ENCODE measurements at places on chromosomes 1 and 21. TPM values are rescaled to one million over a fixed set of nuclear protein-coding genes. Genes with fewer than 3 reads are reported as not detected.

PRXL2B gene
- 39.5 TPM for total RNA-seq

SMCP gene
- not detected for total RNA-seq

APCS gene
- total RNA-seq = not detected

CD1E gene
- total RNA-seq = 3.5 TPM

HEYL gene
- 32.8 TPM for total RNA-seq

NPR1 gene
- total RNA-seq = 89.3 TPM

KLHDC7A gene
- 25.8 TPM for total RNA-seq

CRYBG2 gene
- total RNA-seq = 2.2 TPM

EPHA10 gene
- 0.88 TPM for total RNA-seq

OR6P1 gene
- not detected for total RNA-seq

TMEM167B gene
- 39.4 TPM for total RNA-seq

MCOLN2 gene
- total RNA-seq = 3.1 TPM

DNA sequence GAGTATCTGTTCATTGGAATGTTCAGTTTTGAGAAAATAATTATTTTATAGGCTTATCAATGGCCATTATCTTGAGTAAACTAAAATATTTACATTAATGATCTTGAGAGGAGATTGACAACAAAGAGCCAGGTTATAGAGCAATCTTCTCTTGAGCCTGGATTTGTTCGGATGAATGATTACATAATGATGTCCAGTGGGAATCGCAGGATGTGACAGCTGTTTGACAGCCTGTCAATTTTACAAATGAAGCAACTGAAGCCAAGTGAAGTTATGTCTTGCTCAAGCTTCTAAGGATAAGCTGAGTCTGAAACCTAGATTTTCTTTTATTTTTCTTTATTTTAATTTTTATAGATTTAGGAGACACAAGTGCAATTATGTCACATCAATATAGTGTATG lies 52.1 kb upstream of the BACH1 start:
- H3K27ac ChIP-seq = no peak overlapping the region
- no peaks in the 10 kb centered on the region for H3K27me3 ChIP-seq
- no peak overlapping the region for H3K4me3 ChIP-seq
- H3K4me1 ChIP-seq = no peaks in the 10 kb centered on the region

- no peak for DNase-seq
- H3K27ac ChIP-seq = no peak overlapping the region
- no peaks in the 10 kb centered on the region for H3K36me3 ChIP-seq
- no peaks in the 10 kb centered on the region for H3K27me3 ChIP-seq
- H3K4me3 ChIP-seq = no peak overlapping the region
Measured at GRCh38 chr1:198648592-198648991, 9.8 kb downstream of the PTPRC start.

DNA sequence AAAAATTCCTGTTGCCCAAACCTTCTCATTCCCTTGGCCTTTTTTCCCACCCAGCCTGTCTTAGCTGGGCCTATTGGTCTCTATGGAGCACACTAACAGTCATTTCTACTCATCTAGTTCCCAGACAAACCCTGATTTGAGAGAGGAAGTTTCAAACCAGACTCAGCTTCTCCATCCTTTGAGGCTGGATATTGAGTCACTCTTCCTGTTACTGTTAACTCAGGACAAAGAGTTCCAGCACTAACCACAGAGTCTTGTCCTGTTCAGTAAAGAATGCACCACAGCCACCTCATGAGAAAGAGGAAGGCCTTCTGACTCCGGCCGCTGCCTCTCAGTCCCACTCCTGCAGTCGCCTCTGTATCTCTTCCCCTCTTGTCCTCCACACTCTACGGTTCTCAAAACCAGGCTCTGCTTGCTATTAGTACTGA lies 137.8 kb downstream of the PTPRC start:
- H3K4me3 ChIP-seq = no peak overlapping the region
- H3K27ac ChIP-seq = no peak overlapping the region
- DNase-seq = no peak
- H3K36me3 ChIP-seq = no peaks in the 10 kb centered on the region

DNA sequence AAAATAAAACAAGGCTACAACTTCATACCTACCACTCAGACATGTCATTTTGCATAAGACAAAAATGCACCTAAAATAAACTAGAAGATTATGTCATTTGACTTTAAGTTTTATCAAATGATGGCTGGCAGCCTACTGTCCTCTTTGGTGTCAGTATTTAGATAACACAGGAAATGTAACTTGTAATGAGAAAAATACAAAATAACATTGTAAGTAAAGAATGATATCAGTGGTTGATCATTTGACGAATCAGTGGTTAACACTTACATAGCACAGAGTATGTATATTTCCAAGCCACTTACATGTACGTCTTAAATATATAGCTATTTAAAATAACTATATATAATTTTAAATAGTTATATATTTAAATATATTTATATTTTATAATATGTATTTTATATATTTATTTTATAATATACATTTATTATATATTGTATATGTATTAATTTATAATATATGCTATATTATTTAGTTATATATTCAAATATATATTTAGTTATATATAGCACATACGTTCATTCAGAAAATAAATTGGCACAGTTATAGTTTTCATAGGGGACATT lies 44.1 kb downstream of the ZNF678 start:
- no peaks in the 10 kb centered on the region for H3K4me1 ChIP-seq
- no peak overlapping the region for H3K4me3 ChIP-seq
- no peak for DNase-seq

- no peak for DNase-seq
- no peaks in the 10 kb centered on the region for H3K4me1 ChIP-seq
- no peak overlapping the region for H3K4me3 ChIP-seq
- H3K27me3 ChIP-seq = no peaks in the 10 kb centered on the region
- H3K36me3 ChIP-seq = no peaks in the 10 kb centered on the region
Measured at GRCh38 chr1:198246337-198246736, 89.5 kb downstream of the NEK7 start.

DNA sequence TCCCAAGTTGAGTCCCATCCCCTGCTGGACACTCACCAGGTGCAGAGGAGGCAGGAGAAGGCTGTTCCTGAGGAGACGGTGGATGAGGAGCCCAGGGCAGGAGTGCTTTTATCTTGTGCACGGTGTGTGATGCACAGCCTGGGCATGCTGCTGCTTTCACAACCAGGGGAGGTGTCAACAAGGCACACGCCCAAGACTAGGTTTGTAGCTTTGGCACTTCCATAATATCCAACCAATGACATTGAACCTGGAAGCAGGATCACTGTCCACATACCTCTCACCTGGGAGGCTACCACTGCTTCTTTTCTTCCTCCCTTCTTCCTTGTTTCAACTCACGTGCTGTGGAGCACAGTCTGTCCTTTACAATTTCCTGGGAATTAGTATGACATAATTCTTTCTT lies at the start of gene LCE3D:
Gene LCE3D, minus strand, starts transcription at position 84 of the 400 bp plus-strand sequence. CDS start 580 bp downstream, outside the sequence.
- no peaks in the 10 kb centered on the region for H3K27me3 ChIP-seq
- DNase-seq = no peak
- H3K27ac ChIP-seq = no peak within 1 kb of the TSS

GRCh38 chr1:181219938-181220337 lies 131.4 kb downstream of the IER5 start:
- no peaks in the 10 kb centered on the region for H3K27me3 ChIP-seq
- DNase-seq = no peak
- H3K4me3 ChIP-seq = no peak overlapping the region
- peaks cover 3% of the 10 kb centered on the region for H3K4me1 ChIP-seq
- no peaks in the 10 kb centered on the region for H3K36me3 ChIP-seq

DNA sequence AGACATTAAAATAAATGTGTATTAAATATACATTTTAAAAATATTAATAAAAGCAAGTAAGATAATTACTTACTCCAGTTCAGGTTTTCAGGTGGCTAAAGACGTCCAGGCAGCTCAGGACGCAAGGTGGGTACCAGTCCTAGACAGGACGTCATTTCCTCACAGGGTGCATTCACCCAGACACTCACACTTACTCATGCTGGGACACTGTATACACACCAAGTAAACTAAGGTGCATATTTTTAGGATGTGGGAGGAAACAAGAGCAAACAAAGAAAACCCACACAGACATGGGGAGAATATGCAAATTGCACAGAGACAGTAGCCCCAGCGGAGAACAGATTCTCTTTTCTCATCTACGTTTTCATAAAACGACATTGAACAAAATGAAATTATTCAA lies 457.9 kb downstream of the BRINP3 start:
- H3K36me3 ChIP-seq = no peaks in the 10 kb centered on the region
- H3K27me3 ChIP-seq = no peaks in the 10 kb centered on the region
- no peaks in the 10 kb centered on the region for H3K4me1 ChIP-seq
- H3K4me3 ChIP-seq = no peak overlapping the region

- no peaks in the 10 kb centered on the region for H3K4me1 ChIP-seq
- H3K4me3 ChIP-seq = no peak overlapping the region
- DNase-seq = no peak
- H3K36me3 ChIP-seq = no peaks in the 10 kb centered on the region
- H3K27ac ChIP-seq = no peak overlapping the region
- no peaks in the 10 kb centered on the region for H3K27me3 ChIP-seq
Measured at GRCh38 chr1:176765608-176766007, 302.6 kb downstream of the PAPPA2 start.

GRCh38 chr1:242004751-242005495 lies 6.0 kb upstream of the MAP1LC3C start:
- no peaks in the 10 kb centered on the region for H3K4me1 ChIP-seq
- H3K4me3 ChIP-seq = no peak overlapping the region
- no peak for DNase-seq

- no peaks in the 10 kb centered on the region for H3K36me3 ChIP-seq
- H3K27me3 ChIP-seq = no peaks in the 10 kb centered on the region
- no peak overlapping the region for H3K27ac ChIP-seq
- H3K4me3 ChIP-seq = no peak overlapping the region
- no peak for DNase-seq
Measured at GRCh38 chr1:214003233-214003632, 15.5 kb downstream of the PROX1 start.

DNA sequence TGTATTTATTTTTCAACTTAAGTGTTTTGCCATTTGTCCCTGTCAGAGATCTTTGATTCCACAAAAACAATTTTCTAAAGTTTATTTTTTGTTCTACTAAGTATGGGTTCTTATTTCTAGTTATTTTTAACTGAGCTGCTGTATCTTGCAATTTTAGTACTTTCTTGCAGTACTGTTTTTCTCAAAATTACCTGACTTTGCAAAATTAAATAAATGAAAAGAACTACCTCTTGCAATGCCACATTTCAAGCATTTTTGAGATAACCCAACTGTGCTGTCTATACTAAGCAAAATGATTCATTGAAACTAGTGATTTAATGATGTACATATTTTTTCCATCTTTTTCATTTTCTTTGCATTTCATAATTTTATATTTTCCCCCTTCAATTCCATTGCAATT lies 71.5 kb upstream of the ADGRL2 start:
- H3K27me3 ChIP-seq = no peaks in the 10 kb centered on the region
- no peak overlapping the region for H3K27ac ChIP-seq
- no peaks in the 10 kb centered on the region for H3K4me1 ChIP-seq
- DNase-seq = no peak

GRCh38 chr1:166884971-166885370 lies 8.9 kb upstream of the TADA1 start:
- H3K4me3 ChIP-seq = no peak overlapping the region
- no peaks in the 10 kb centered on the region for H3K36me3 ChIP-seq
- H3K27ac ChIP-seq = no peak overlapping the region
